AG08395 (cell line): ENCODE measurements at places on chromosomes 1 and 21.
A peak's percentile ranks its signal among the peaks of the same experiment; 100 is the strongest.

DNA sequence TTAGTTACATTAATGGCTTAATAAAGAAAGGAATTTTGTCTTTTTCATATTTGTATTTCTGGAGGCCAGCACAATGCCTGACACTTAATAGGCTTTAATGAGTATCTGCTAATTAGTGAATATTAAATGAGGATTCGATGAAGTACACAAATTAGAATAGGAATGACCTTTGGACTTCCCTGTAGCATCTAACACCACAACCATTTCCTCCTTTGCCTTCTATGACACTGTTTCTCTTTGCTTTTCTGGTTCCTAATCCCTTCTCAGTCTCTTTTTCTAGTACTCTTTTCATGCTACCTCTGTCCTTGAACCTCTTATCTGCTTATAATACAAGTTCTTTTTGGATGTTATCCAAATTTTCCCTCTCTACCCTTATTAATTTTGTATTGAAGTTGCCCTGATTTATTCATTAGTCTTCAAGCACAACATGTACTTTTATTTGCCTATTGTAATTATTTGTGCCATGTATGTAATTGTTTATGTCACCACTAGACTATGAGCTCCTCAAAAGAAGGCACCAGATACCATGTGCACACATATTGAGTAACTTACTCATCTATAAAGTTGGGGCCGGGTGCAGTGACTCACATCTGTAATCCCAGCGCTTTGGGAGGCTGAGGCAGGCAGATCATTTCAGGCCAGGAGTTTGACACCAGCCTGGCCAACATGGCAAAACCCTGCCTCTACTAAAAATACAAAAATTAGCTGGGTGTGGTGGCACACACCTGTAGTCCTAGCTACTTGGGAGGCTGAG is 23.8 kb downstream of the RPS27 start:
- DNase-seq = peak; percentile 40

- DNase-seq = no peak
Observed at GRCh38 chr1:207903053-207903452, 7.9 kb downstream of the CD34 start.

- DNase-seq = no peak
Observed at GRCh38 chr1:8201331-8201861, 116.5 kb upstream of the SLC45A1 start.

DNA sequence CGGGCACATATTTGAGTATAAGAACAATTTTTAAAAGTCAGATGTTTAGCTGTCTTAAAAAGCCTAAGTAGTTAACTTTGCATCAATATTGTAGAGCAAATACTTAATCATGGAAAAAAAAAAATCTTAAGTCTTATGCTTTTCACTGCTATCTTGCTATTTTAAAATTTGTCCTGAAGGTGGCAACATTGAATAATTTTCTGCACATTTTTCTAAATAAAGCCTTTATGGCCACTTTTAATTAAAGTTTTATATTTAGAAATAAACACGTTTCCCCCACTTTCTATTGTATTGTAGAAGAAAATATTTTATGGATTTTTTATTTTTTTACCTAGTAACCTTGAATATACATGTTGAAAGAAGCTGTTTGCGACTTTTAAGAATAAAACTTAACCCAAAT is 198.8 kb downstream of the AMY1C start:
- DNase-seq = no peak

DNA sequence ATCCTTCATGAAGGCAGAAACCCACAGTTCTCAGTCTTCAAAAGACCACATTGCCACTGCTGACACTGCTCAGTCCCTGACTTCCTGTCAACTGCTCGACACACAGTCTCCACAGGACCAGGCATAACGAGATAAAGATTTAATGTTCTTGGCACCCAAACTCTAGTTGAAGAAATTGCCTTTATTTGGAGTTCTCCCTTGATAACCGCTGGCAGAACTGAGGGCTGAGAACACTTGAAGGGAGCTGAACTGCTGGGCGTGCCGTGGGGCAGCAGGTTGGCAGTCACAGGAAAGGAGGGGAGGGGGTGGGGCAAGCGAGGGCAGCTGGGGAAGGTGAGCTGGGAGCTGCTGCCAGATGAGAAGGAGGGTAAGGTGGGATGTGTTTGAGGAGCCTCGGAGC is 15.9 kb downstream of the HENMT1 start:
- DNase-seq = no peak

DNA sequence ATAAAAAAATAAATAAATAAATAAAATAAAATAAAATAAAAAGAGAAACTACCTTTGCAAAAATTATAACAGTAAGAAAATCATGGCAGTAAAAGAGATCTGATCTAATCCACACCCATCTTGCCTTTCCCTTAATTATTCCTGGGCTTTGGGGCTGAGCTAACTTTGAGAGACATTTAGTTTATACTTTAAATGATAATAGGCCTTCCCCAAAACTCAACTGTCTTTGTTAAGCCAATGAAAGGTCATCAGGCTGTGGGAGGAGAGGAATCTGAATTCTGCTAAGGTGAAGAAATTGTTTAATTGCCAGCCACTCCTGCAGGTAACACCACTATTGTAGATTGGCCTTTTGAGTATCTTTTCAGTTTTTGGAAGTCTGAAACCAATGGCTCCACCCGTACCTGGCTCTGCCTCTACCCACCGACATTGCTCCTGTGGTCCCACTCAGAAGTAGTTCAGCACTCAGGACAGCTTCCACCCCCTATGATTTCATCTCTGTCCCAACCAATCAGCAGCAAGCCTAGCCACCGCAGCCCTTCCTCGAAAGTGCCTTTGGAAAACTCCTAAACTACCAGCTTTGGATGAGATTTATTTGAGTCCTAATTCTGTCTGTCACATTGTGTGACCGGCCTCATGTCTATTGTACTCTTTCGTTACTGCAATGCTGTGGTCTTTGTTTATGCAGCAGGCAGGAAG is 23.0 kb upstream of the PNRC2 start:
- no peak for DNase-seq

GRCh38 chr1:159937054-159937750 is 8.2 kb downstream of the IGSF9 start:
- no peak for DNase-seq

DNA sequence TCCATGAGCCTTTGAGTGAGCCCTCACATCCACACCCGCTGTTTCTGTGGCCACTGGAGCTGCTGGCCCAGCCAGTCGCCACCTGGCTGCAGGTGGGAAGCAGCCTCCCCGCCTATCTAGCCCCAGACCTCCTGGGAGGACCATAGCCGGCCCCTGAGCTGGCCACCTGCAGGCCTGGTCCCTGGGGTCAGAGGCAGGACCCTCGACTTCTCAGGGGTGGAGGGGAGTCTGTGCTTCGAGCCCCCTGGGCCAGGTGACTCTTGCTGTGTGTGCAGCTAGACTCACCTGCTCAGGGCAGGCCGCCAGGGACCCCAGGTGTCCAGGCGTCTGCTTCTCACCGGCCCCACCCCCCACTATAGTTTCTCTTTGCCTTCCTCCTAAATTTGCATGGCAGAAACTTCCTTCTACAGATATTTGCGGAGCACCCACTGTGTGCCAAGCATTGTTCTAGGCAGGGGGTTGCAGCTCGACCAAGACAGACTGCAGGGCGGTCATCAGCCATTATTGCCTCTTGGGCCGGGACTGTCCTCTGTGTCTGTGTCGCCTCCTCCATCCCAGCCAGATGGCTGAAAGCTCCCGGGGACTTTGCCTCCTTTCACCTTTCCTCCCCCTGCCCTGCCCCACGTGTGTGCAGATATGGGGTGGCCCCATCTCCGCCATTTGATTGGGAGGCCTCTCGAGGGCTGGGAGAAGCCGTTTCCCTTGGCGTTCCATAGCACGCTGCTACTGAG is 27.3 kb downstream of the SPSB1 start:
- DNase-seq = no peak

- no peak for DNase-seq
Observed at GRCh38 chr1:7611421-7612010, 159.6 kb upstream of the VAMP3 start.

- DNase-seq = no peak
Observed at GRCh38 chr1:114135786-114136185, 17.9 kb downstream of the SYT6 start.

DNA sequence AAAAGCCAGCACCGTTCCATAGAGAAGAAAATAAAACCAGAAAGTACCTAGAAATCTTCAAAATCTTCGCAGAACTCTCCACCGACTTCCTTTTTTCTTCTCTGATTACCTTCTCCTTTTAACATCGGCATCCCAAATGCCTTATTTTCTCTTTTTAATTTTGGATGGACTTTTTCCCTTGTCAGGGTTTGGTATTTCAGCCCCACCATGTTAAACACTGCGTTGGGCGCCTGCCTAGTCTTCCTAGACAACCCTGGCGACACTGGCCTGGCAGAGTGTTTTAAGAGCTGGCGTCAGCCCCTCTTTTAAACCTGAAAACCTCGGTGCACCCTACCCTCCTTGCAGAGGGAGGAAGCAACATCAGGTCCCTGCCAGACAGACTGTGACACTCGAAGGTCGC is 66.0 kb upstream of the EFHD2 start:
- peak; percentile 26 for DNase-seq

- DNase-seq = peak; percentile 88
Observed at GRCh38 chr1:7948960-7949359, 8.3 kb upstream of the TNFRSF9 start.

- DNase-seq = no peak
Observed at GRCh38 chr1:221234791-221235190, 355.5 kb downstream of the HLX start.

DNA sequence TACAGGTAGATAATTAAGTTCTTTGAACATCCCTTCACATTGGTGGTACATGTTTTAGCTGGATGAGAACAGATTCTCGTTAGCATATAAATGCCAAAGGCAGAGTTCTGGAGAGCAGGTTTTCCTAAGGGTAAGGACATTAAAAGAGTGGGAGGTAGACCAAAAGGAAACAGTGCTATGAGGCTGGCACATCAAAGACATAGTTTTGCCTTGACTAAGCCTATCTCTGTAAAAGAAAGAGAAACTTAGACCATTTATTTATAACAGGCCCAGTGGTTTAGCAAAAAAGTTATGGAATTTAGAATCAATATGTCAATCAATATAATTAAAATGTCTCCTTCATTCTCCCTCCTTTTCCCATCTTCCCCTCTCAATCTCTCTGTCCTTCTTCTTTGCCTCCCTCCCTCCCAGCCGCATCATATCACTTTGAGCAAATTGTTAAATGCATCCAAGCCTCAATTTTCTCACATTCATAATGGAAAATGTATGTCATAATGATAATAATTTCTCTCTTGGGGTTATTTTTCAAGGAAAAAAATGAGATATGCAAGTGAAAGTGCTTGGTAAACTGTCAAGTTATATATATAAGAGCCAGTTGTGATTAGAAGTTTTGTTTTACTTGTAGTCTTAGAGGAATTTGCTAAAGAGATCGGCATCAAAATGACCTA is 209.9 kb upstream of the SGIP1 start:
- DNase-seq = no peak

GRCh38 chr21:29231756-29232529 is 66.8 kb upstream of the BACH1 start:
- no peak for DNase-seq
